DND-41 (cell line): ENCODE measurements at places on chromosomes 12 and 14.
A peak's percentile ranks its signal among the peaks of the same experiment; 100 is the strongest.

DNA sequence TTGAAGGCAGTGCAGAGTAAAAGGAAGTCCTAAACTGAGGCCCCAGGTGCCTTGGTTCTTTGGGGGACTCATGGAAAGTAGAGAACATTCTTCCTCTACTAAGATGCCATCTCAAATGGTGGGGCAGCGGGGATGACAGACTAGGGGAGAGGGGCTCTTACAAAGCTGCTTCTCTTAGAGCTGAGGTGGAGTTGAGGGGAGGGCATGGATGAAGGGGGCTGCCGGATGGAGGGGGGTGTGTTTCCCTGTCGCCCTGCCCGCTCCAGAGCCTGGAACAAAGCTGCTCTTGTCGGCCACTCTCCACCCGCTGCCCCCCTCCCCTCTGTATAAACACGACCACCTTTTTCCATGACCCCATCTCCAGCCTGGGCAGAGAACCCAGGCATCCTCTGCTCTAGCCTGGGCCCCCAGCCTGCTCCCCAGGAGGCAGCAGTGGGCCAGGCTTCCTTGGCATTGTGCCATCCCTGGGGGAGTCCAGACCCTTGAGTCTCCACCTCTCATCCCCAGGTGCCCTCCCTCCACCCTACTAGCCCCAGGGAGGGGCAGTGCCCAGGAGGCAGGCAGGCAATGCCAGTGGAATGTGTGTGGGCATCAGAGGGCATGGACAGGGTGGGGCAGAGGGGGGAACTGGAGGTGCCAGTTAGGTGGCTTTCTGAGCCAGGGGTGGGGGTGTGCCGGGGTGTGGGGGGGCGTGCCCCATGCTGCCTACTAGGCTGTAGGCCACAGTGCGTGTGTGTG lies 1.7 kb downstream of the RARG start:
- DNase-seq, result no peak

GRCh38 chr12:51906430-51907082 lies 748 bp upstream of the ACVRL1 start:
- no peak for DNase-seq

- DNase-seq, result no peak
These were observed 163.3 kb upstream of the LHX5 start for GRCh38 chr12:113634982-113635381.

DNA sequence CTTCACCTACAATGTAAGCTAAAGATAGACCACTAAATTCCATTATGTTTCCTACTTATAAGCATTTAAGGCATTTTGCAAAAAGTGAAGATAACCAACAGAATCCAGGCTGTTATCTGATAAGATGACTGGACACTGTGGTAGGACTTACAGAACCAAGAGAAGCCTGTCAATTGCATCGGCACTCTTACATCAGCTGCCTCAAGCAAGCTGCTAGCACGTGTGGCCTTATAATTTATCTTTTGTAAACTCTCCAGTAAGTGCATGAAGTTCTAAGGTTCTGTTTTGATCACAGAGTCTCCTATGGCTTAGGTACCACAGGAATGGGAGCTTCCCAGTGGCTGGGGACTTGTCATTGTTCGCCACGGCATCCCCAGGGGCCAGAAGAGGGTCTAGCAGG lies 88.7 kb downstream of the TRAFD1 start:
- DNase-seq, result no peak

- no peak for DNase-seq
These were observed 26.7 kb downstream of the OR10P1 start for GRCh38 chr12:55663391-55663790.

DNA sequence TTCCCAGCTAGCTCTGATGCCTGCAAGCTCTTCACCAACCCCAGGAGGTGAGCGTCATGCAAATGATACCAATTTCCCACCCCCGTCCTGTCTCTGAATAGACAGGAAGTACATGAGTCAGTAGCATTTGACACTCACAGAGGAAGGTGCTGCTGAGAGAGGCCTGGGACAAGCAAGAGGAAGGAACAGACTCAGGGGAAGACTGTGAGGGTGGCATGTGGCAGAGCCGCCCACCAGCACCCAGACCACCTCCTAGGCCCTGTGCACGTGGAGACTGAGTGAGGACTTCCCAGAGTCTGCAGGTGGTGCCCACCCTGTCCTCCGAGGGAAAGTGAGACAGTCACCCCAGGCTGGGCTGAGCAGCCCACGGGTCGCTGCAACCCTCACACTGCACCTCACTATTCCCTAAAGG lies 199.5 kb upstream of the SFSWAP start:
- DNase-seq, result peak; percentile 35
